GM13976 (cell line): ENCODE measurements at places on chromosomes 6 and 20.

- DNase-seq = no peak
Observed at GRCh38 chr6:67277312-67277711, 1357.8 kb upstream of the ADGRB3 start.

- DNase-seq = no peak
Observed at GRCh38 chr6:56909115-56909907, 45.6 kb upstream of the BEND6 start.

GRCh38 chr6:11232770-11233626 is 530 bp upstream of the NEDD9 start:
- no peak for DNase-seq

GRCh38 chr6:101926149-101926925 is 532.8 kb downstream of the GRIK2 start:
- no peak for DNase-seq

- no peak for DNase-seq
Observed at GRCh38 chr6:109313139-109313538, 69.1 kb downstream of the CD164 start.

- DNase-seq = no peak
Observed at GRCh38 chr6:111792241-111792640, 81.0 kb downstream of the FYN start.
